ENCODE measurements at places on chromosomes 11 and 22.
A peak's percentile ranks its signal among the peaks of the same experiment; 100 is the strongest.

- DNase-seq: no peak
Observed at GRCh38 chr11:117973503-117973860, 12.7 kb upstream of the IL10RA start.

DNA sequence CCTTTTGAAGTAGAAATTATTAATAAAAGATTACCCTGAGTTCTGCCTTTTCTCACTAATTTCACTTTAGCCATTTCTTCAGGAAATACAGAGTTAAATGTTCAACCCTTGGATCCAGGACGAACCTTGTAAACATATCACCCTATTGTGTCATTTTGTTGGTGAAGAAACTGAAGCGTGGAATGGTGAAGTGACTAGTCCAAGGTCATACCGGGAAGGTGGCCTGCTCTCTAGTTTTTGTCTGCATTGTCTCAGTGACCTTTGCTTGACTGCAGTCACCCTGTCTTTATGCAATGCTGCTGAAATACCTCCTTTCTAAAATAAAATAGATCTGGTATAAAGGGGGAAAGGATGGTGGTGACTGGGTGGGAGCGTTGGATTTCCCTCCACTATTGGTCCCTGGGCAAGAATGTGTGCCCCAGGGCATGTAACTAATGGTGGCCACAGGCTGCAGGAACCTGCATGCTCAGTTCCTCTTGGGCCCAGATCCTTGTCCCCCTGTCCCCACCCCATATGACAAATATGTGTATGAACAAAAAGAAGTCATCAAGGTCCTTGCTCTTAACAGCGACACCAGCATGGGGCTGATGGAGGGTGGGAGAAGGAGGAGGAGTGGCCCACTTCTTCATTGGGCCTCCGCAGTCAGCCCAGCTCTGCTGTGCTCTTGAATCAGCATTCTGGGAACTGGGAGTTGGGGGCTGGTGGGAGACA lies 977 bp upstream of the SORL1-AS1 start:
- DNase-seq: no peak

DNA sequence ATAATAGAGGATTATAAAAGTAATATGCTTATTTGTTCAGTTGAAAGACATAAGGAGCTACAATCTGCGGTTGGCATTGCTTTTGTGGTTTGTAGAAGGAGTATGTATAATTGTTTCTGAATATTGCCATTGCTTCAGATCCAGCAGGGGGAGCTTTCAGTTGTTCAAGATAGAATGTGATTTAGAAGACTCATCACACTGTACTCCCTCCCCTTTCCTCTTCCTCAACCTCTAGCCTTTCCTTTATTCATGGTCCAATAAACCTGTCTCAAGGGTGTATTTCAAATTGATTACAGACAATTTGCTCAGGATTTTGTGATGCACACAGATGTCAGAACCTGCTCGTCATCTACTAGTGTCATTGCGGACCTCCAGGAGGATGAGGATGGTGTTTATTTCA lies 9.8 kb downstream of the PRMT3 start:
- no peak for DNase-seq

- peak; percentile 25 for DNase-seq
Observed at GRCh38 chr11:73359930-73360742, 16.1 kb upstream of the RELT start.

GRCh38 chr22:38273135-38273826 lies 471 bp upstream of the TMEM184B start:
- DNase-seq: no peak

GRCh38 chr22:40329466-40329865 lies 16.8 kb upstream of the ADSL start:
- no peak for DNase-seq

GRCh38 chr11:35792846-35793192 lies 130.2 kb downstream of the TRIM44 start:
- no peak for DNase-seq

- DNase-seq: no peak
Observed at GRCh38 chr11:77386178-77386577, 84.7 kb upstream of the GDPD4 start.

DNA sequence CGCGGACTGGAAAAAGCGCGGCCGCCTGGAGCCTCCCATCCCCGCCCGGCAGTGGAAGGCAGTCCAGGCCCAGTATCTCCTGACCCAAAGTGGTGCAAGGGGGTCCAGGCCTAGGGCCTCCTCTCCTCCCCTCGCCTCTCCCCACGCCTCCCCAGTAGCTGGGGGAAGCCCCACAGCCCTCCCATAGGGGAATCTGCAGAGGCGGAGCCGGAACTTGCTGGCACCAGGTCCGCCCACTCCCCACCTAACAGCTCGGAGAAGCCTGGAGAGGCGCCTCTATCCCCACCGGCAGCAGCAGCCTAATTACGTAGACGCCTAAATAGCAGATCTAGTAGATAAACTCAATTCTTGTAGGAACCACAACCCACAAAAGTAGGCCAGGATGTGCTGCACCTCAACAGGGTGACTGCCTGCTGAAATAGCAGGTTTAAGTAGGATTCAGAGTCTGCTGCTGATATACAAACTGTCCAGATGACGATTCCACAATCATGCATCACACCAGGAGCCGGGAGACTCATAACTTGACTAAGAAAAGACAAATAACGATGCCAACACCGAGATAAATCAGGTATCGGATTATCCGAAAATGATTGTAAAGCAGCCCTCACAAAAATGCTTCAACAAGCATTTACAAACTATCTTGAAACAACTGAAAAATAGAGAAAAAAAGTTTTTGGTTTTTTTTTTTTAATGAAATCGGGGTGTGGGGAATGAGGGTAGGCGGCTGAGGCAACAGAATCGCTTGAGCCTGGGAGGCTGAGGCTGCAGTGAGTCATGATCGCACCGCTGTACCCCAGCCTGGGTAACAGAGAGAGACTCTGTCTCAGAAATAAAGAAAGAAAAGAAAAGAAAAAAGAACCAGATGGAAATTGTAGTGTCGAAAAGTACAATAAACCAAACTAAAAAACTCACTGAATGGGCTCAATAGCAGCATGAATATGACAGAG lies 11.4 kb upstream of the BRD1 start:
- DNase-seq: peak; percentile 88

- DNase-seq: no peak
Observed at GRCh38 chr11:112761911-112762706, 199.1 kb upstream of the NCAM1 start.

GRCh38 chr11:84430661-84431060 lies 1144.5 kb upstream of the CCDC90B start:
- DNase-seq: no peak

GRCh38 chr11:64004590-64004984 lies 18.3 kb downstream of the OTUB1 start:
- no peak for DNase-seq

GRCh38 chr22:29306835-29307595 lies 565 bp downstream of the GAS2L1 start:
- DNase-seq: no peak

DNA sequence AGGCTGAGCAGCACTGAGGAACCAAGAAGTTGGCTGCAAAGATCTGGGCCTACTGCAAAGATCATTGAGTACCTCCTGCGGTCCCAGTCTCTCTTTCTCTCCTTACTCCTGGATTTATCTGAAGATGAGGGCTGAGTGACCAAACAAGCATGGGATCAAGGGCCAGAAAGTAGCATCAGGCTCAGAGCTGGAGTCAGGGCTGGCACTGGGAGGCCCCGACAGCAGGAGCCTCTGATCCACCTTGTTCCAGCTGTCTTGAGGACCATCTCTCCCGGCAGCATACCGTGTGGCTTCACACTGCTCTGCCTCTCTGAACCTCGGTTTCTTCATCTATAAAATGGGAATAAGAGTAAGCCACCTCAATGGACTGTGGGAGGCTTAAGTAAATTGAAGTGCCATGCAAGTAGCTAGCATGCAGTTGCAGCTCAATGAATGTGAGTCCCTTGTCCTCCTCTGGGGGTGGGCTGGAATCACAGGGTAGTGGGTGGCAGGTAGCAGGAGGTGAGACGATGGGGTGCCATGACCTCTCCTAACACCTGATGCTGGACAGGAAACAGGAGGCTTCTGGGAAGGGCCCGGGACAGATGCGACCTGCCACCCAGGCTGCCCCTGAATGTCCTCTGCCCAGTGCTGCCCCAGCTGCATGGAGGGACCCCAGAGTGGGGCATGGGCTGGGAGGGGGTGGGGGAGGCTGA lies 52.5 kb upstream of the PRDM11 start:
- no peak for DNase-seq

DNA sequence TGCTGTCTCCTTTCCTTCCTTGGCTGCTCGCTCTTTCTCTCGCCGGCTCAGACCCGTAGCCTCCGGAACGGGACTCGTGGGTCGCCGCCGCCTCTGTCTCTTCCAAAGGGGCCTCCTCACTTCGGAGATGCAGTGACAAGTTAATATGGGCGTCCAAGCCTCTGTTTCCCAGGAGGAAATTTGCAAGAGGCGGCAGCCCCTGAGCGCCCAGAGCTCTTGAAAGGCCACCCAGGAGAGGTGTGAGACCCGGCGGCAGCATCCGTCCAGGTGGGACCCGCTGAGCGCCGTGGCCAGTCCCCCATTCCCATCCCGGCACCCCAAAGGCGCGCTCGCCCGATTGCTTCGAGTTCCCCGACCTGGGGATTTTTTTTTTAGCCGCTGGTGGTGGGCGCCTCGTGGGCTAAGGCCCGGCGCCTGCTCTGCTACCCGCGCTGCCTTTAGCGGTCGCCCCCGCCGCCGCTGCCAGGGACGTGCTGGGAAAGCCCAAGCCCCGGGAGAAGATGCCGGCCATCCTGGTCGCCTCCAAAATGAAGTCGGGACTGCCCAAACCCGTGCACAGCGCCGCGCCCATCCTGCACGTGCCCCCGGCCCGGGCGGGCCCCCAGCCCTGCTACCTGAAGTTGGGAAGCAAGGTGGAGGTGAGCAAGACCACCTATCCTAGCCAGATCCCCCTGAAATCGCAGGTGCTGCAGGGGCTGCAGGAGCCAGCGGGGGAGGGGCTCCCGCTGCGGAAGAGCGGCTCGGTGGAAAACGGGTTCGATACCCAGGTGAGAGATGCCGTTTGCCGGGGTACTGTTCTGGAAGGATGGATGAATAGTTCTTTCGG lies 772 bp downstream of the NAV2 start:
- no peak for DNase-seq

DNA sequence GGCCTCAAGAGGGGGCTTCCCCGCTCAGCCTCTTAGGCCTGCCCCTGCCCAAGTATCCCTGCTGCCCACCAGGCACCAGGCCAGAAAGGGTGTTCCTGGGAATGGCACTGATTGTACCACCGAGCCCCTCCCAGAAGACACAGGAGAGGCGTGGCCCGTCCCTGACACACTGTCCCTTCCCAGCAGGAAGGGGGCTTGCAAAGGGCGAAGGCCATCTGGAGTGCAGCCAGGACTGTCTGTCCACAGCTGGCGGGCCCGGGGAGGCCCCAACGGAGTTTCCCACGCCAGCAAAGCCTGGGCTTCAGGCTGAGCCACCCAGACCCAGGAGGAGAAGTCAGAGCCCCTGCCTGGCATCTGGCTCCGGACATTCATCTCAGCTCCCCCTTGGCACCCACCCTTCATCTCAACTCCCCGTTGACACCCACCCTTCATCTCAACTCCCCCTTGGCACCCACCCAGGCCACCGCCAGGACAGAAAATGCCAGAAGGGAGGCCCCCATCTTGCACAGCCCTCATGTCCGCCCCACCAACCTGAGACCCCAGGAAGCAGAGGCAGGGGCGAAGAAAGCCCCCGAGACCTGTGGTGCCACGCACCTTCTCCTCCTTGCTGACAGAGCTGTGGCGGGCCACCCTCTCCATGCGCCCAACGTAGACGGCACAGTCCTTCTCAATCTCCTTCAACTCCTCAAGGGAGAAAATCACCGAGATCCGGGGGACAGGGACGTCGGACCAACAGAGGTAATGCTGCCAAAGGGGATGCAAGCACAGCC lies 19.4 kb downstream of the TUBGCP6 start:
- DNase-seq: no peak

DNA sequence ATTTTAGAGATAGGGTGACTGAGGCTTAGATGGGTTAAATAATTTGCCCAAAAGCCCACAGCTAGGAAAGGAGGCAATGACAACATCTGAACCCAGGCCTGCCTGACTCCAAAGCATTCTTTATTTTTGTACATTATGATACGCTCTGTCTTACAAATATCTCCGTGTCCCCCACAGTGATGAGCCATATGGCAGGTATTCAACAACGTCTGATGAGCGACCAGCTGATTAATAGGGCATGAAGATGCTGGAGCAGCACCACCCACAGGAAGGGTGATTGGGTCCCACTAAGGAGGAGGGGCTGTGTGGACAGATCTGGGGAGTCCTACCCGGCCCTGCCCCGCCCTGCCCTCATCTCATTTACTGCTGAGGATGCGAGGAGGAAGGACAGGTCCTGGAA lies 380.6 kb downstream of the CADM1 start:
- DNase-seq: no peak

GRCh38 chr22:38612217-38613006 lies 42.4 kb upstream of the DMC1 start:
- DNase-seq: no peak

- DNase-seq: no peak
Observed at GRCh38 chr11:118924591-118925585, 838 bp downstream of the BCL9L start.

GRCh38 chr11:43404836-43405479 lies 46.2 kb downstream of the TTC17 start:
- DNase-seq: no peak

DNA sequence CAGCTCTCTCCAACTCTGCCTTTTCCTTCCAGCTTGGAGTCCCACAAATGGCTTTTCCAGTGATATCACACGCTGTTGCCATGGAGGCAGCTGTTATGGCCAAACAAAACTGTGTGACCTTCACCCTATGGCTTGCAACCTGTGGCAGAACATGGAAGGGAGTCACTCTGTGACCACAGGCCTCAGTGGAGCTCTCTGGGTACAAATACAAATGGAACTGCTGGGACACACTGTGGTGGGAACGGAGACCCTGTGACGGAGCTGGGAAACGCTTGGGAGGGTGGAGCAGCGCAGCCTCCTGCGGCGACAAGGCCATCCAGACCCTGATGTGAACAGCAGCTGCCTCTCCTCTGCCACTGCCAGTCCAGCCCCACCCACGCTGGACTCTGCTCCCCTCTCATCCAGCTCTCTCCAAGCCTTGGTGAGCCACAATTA lies 162.5 kb downstream of the ETS1 start:
- DNase-seq: no peak

GRCh38 chr11:60887556-60887955 lies 18.8 kb downstream of the PRPF19 start:
- peak; percentile 13 for DNase-seq

- peak; percentile 32 for DNase-seq
Observed at GRCh38 chr22:36368359-36368983, 19.3 kb downstream of the MYH9 start.

- DNase-seq: no peak
Observed at GRCh38 chr11:16440136-16440535, 83.8 kb upstream of the SOX6 start.

Data from activated CD4-positive, alpha-beta T cell treated with anti-CD3 and anti-CD28 coated beads, Interleukin-2, amount 50 U/mL, for 4 hours (primary cell).